ENCODE measurements at places on chromosomes 11 and 22. TPM values are rescaled to one million over a fixed set of nuclear protein-coding genes. Genes with fewer than 3 reads are reported as not detected.
A peak's percentile ranks its signal among the peaks of the same experiment; 100 is the strongest.

CACNA1I gene
- total RNA-seq = under 0.01 TPM

TECTA gene
- total RNA-seq = 0.72 TPM

PPP1R14B gene
- 136 TPM for total RNA-seq

FJX1 gene
- 10.3 TPM for total RNA-seq

SLC1A2 gene
- total RNA-seq = 0.72 TPM

LRRC75B gene
- 5.1 TPM for total RNA-seq

GLYAT gene
- total RNA-seq = not detected

GAL3ST3 gene
- total RNA-seq = not detected

PATE2 gene
- total RNA-seq = 0.36 TPM

CHRDL2 gene
- not detected for total RNA-seq

MS4A6A gene
- not detected for total RNA-seq

EIF3L gene
- 280 TPM for total RNA-seq

A4GALT gene
- total RNA-seq = 19.9 TPM

RASSF10 gene
- 0.72 TPM for total RNA-seq

SLC29A2 gene
- total RNA-seq = 0.29 TPM

SCGB1A1 gene
- not detected for total RNA-seq

RASL10A gene
- total RNA-seq = not detected

GRCh38 chr11:61642162-61642561 lies 38.0 kb upstream of the DAGLA start:
- DNase-seq = no peak

DNA sequence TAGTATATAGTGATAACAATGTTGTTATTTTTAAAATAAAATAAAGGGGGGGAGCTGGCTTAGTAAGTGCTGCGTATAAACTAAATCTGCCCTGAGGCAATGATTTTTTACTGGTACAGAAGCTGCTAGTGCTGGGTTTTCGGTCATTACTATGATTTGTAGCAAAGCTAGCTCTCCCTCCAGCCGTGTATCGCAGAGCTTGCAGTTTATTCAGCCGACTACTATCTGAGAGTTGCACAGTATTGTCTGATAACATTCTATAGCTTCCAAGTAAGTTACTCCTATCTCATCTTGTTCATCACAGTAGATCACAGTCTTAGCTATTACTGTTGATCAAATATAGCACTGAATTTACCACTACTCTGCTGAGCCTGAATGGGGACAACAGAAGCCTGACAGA lies 805.5 kb upstream of the ARHGAP42 start:
- DNase-seq = no peak

- DNase-seq = no peak
These were observed 18.7 kb downstream of the RNF121 start for GRCh38 chr11:71947498-71947897.

- DNase-seq = no peak
These were observed 99.6 kb downstream of the CELSR1 start for GRCh38 chr22:46437671-46438440.

DNA sequence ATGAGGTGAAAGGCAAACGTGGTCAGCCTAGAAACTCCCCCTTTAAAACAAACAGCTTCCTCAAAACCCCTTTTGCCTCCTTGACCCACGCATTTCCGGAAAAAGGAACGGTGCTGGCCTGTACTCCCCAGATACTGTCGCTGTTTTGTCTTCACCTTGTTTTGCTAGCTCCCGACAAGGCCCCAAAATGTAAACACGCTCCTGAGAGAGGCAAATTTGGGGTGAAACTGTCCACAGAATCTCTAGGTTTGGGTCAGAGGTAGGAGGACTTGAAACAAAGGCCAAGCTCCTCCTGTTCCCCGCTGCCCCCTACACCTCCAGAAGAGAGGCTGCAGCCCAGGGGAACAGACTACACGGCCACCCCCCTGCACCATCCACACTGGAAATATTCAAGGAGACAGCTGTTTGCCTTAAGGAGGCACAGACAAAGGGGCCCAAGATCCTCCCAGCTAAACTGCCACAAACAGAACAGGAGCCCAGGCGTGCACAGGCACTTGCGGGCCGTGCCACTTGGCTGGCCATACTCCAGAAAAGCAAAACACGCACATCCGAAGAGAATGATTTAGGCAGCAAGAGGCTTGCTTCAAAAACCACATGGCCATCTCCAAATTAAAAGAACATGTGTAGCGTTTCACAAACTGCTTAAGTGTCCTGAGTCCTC lies 160.5 kb upstream of the GRK3 start:
- DNase-seq = peak; percentile 95

- no peak for DNase-seq
These were observed 453.4 kb downstream of the NTM start for GRCh38 chr11:131823772-131824171.

- no peak for DNase-seq
These were observed 314.2 kb downstream of the BLID start for GRCh38 chr11:121801781-121802180.

- DNase-seq = no peak
These were observed 25.7 kb downstream of the CLTCL1 start for GRCh38 chr22:19265779-19266178.

GRCh38 chr22:29369460-29369859 lies 18.9 kb downstream of the AP1B1 start:
- DNase-seq = peak; percentile 79

GRCh38 chr11:4194889-4195288 lies 100.3 kb downstream of the RRM1 start:
- no peak for DNase-seq

GRCh38 chr11:2175659-2176058 lies 4.0 kb upstream of the TH start:
- DNase-seq = peak; percentile 100

DNA sequence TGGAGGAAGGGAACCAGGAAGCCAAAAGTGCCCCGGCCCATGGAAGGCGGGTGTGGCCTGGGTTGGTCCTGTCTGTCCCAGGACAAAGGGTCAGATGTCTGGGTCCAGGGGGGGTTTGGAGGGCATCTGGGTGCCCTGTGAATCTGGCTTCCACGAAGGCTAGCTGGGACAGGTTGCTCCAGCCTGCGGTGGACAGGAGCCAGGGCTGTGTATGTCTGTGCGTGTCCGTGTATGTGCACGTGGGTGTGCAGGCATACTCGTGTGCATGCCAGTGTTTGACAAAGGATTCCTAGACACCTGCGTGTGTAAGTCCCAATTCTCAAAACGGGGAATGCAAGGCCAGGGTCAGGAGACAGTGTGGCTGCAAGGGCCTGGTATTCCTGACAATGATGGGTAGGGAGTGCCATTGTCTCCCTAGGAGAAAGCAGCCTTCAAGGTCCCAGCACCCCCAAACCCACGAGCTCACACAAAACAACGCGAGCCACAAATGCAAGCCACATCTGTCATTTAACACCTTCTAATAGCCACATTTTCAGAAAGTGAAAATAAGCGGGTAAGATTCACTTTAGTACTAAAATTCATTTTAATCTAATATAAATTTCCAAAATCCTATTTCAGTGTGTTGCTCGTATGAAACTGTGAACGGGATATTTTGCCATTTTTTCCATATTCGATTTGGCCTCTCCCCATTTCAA lies 78.4 kb upstream of the WNT7B start:
- DNase-seq = peak; percentile 86

- peak; percentile 43 for DNase-seq
These were observed 21.8 kb downstream of the DHCR7 start for GRCh38 chr11:71426413-71426812.

- no peak for DNase-seq
These were observed 165.9 kb downstream of the BLID start for GRCh38 chr11:121950160-121950559.

- no peak for DNase-seq
These were observed 97.2 kb upstream of the FIBIN start for GRCh38 chr11:26896719-26897118.

DNA sequence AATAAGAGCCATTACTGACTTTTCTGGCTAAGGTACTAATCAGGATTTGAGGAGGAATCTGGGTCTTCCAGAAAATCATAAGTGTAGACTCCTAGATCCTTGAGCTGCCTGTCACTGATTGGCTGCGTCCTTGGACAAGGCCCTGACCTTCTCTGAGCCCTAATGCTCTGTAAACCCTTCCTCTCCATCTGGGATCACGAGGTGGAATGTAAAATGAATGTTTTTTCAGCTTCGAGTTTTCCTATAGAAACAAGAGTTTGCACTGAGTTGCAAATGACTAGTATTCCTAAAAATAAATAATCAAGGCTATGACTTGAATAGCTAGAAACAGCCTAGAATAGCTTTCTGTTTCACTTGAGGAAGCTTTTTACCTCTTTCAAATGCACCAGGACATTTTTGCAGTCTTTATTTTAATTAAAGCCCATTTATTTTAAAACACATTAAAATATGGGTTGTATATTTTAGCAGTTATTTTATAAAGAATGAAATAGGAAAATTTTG lies 1.1 kb upstream of the DIXDC1 start:
- DNase-seq = no peak

DNA sequence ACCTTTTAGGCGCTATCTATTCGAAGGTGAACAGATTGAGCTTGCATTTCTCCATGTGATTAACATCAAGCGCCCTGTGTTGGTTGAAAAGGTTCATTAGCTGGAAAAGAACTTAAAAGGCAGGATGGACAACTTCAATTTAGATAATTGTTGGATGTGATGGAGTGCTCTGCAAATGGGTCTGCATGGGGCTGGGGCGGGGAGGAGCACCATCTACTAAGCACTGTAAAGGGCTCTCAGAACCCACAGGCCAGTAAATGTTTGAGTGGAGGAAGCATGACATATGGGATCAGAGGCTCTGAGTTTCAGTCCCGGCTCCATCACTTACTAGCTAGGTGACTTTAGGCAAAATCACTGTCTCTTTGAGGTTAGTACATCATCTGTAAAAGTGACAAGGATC lies 28.2 kb downstream of the ARL14EP start:
- DNase-seq = no peak

DNA sequence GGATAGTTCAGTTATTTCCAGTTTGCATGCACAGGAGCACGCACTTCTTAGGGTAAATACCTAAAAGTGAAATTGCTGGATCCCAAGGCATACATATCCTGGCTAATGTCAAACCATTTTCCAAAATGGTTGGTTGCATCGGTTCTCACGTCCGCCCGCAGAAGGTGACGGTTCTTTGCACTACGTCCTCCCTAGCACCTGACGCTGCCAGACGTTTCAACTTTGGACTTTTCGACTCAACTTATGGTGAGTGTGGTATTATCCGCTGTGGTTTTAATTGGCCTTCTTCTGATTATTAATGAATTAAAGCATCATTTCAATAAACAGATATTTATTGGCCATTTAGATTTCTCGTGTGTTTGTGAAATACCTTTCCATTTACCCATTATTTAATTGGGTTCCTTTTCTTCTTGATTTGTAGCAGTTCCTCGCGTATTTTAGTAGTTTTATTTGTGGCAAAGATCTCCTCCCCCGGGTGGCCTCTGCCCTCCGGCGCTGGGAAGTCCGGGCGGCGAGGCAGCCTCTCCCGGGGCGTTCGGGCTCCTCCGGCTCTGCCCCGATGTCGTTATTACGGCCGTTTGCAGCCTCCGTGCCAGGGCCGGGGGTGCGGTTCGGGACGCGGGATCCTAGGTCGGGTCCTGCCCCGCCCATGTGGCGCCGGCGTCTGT lies at the start of gene JHY:
JHY (plus strand) TSS at position 571 of the 668 bp plus-strand sequence. CDS start 3,091 bp downstream, outside the sequence.
- peak; percentile 83 for DNase-seq

DNA sequence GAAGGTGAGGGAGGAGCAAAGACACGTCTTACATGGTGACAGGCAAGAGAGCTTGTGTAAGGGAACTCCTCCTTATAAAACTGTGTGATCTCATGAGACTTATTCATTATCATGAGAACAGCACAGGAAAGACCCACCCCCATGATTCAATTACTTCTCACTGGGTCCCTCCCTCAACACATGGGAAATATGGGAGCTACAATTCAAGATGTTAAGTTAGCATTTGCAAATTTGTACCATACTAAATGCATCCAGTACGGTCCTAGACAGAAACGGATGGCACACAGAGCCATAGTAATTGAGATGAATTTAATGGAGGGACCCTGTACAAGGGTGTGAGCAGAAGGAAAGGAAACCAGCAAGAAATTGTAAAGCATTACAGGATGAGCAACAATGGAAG lies 765.8 kb upstream of the API5 start:
- DNase-seq = no peak

- DNase-seq = no peak
These were observed 4.9 kb downstream of the RAB3IL1 start for GRCh38 chr11:61912530-61912898.

- DNase-seq = peak; percentile 31
These were observed 35.7 kb downstream of the CD44 start for GRCh38 chr11:35174666-35175065.

DNA sequence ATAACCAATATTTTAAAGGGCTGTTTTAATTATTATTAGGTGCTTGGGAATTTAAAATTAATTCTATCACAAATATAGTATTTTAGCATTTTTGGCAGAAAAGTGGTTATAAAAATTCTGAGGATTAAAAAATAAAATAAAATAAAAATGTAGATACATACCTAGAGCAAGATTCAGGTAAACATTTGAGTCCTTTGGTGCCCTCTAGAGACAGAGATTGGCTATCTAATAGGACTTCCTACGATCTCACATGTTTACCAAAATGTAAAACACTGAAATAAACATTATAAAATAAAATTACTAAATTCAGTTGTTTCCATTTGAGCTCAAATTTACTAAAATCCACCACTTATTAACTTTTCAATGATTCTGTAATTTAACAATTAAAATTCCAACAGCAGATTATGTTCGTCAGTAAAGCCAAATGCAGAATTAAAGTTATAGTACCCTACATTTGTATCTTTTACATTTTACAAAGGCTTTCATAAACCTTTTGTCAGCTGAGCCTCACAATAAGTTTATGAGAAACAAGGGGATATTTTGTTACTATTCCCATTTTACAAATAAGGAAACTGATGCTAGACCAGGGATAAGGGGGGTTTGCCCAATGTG lies 27.7 kb downstream of the SLC36A4 start:
- DNase-seq = no peak

GRCh38 chr11:8917157-8917825 lies 6.3 kb downstream of the AKIP1 start:
- DNase-seq = peak; percentile 93

DNA sequence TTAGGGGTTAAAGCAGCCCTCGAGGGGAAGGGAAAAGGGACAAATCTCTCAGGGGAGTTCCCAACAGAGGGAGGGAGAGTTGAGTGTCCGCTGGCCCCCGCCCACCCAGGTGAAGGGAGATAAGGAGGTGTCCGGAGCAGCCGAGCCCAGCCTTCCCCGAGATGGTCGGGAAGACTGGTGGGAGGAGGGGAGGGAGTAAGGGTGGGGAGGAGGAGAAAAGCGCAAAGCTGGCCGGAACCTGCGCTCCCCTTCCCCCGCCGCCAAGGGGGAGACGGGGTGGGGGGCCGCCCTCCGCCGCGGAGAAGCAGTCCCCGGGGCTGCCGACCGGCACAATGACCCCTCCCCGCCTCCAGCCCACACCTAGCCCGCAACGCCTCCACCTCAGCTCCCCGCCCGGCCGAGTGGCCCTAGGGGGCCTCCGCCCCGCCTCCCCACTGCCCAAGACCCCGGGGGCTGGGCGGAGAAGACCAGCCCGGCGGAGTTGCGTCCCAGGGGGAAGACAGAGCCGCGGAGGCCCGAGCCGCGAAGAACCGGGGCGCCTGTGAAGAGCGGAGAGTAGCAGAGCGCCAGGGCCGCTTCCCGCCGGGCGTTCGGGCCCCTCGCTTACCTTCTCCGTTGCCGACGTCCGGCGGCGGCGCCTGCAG lies 479 bp downstream of the RSF1 start:
- peak; percentile 48 for DNase-seq

GRCh38 chr22:45317551-45318167 lies 7.9 kb downstream of the FAM118A start:
- DNase-seq = peak; percentile 92
